ENCODE measurements at places on chromosomes 11 and 22. TPM values are rescaled to one million over a fixed set of nuclear protein-coding genes. Genes with fewer than 3 reads are reported as not detected.

The PATE4 gene
- polyA plus RNA-seq = 0.20 TPM

The RAC2 gene
- 5.1 TPM for polyA plus RNA-seq

The ELMOD1 gene
- 0.12 TPM for polyA plus RNA-seq

The UBQLN3 gene
- not detected for polyA plus RNA-seq

The KRTAP5-9 gene
- 1.2 TPM for polyA plus RNA-seq

The GUCY1A2 gene
- polyA plus RNA-seq = 2.5 TPM

The GRM5 gene
- polyA plus RNA-seq = 0.13 TPM
